Cardiac septum (tissue), 1 donor: ENCODE measurements at places on chromosomes 1 and 21. TPM values are rescaled to one million over a fixed set of nuclear protein-coding genes. Genes with fewer than 3 reads are reported as not detected.

Gene CXADR
- total RNA-seq: 23.8 TPM

Gene NR5A2
- 0.89 TPM for total RNA-seq

Gene CORT
- not detected for total RNA-seq

Gene DBT
- 29.3 TPM for total RNA-seq

Gene GPATCH3
- total RNA-seq: 6.4 TPM

Gene SASS6
- total RNA-seq: 1.2 TPM

Gene NCAM2
- 2.8 TPM for total RNA-seq

DNA sequence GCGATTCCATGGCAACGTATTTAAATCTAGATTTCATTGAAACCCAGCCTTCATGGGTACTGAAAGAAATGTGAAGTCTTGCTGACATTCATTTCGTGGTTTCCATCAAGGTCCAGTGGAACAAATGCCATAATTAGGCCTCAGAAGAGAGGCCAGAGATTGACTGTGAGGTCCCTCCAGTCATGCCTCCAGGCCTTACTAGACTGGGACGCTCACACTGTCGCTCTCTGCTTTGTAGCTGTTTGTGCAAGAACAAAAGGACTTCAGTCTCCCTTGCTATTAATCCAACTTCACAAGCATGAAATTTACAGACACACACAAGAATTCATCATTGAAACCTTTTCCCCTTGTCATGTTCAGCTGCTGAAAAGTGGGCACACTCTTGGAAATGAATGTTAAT is 180.4 kb upstream of the FOXD3 start:
- DNase-seq: no peak

DNA sequence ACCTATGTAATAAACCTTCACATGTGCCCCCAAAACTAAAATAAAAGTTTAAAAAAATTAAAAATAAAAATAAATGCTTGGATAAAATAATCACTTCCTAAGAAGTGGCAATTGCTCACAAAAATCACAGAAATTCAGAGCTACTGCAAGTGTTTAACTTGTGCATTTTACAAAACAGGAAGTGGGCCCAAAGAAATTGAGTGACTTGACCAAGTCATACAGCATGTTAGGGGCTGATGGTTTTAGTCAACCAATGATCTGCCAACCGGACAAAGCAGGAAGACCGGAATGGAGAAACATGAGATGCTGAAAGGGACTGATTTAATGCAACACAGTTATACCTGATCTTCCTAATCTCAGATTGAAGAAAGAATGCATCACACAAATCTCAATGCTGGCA is 96.5 kb downstream of the SMYD2 start:
- no peak for DNase-seq

- DNase-seq: no peak
Observed at GRCh38 chr1:244953901-244954300, 89.6 kb upstream of the HNRNPU start.

- DNase-seq: peak; percentile 81
Observed at GRCh38 chr1:181424786-181425403, 58.4 kb upstream of the CACNA1E start.

GRCh38 chr1:178341261-178341956 is 155.4 kb downstream of the CLEC20A start:
- peak; percentile 80 for DNase-seq

- DNase-seq: no peak
Observed at GRCh38 chr1:77673716-77674355, 8.6 kb downstream of the ZZZ3 start.

DNA sequence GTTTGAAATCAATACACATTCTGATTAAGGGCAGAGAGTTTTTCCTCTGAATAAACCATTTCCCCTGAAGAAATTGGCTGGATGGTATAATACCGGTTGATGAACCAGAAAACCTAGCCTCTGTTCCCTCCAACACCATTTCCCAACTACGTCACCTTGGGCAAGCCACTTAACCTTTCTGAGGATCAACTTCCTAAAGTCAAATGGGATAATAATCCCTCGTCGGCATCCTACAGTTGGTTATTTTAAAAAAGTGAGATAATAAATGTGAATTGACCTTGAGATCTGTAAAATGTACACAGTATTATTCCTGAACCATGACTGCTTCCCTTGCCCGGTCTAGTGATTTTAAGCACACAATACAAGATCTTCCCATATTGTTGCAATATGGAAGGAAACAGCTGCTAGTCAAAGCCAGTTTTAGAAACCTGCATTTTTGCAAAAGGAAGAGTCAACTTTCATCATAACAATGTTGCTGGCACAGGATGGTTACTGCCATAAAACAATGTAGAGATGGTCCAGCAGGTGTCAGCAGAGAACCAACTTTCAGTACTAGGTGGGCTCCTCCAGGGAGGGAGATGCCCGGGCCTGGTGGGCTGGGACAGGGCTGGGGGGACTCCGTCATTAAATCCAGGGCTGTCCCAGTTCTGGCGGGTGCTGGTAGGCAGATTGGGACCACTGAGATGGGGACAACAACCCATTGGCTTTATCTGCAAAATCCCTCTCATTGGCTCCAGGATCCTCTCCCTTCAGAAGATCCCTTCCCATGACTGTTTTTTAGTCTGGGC is 5.2 kb upstream of the HLX start:
- DNase-seq: peak; percentile 72

DNA sequence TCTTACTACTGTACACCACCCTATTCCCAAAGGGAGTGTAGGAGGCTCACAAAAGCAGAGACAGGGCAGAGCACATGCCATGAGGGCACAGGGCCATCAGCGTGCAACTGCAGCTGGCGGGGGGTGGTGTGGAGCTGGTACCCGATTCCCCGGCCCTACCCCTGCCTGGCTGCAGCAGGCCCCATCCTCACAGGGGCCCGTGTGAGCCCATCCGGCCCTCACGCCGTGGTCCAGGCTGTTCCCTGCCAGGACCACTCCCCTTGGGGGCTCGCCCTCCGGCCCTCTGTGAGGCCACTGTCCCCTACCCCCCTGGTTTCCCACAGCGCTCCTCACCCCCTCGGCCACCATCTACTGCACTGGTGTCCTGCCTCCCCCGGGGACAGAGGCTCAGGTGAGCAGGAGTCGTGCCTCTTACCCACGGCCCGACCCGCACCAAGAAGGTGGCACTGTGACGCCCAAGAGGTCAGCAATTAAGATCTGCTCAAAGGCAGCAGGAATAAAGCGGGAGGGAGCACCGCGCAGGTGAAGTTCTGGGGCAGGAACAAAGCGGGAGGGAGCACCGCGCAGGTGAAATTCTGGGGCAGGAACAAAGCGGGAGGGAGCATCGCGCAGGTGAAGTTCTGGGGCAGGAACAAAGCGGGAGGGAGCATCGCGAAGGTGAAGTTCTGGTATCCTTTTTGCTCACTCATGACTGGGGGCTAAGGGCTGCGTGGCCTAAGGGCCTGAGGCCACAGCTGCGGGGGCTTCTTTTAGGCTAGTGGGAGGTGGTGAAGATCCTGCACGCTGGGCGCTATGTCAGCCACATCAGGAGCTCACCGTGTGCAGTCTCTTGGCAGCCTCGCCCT is 3.9 kb downstream of the POFUT2 start:
- peak; percentile 61 for DNase-seq

- DNase-seq: no peak
Observed at GRCh38 chr21:33202464-33203363, 27.0 kb upstream of the IFNAR2 start.

DNA sequence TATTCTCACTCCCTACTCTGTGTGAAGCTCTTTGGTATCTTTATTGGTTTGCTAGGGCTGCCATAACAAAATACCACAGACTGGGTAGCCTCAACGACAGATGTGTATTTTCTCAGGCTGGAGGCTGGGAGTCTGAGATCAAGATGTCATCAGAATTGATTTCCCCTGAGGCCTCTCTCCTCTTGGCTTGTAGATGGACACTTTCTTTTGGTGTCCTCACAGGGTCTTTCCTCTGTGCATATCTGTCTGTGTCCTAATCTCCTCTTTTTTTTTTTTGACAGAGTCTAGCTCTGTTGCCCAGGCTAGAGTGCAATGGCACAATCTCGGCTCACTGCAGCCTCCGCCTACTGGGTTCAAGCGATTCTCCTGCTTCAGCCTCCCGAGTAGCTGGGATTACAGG is 71.4 kb upstream of the KCNJ6 start:
- no peak for DNase-seq

DNA sequence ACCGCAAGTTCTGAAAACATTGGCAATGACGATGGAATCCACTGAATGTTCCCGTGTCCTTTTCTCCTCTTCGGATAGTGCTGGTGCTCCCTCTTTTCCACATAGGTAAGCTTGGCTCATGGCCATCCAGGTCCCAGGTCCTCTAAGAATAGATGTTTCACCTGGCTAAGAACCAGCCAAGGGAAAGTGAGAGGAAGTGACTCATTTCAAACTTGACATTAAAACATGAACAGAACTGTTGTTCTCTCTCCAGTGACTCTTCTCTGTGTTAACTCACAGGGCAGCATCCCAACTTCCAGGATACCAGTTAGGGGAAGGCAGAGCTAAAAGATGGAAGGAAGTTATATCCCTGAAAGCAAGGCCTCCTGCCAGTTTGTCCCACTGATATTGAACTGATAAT is 493.8 kb upstream of the CHRM3 start:
- DNase-seq: no peak

DNA sequence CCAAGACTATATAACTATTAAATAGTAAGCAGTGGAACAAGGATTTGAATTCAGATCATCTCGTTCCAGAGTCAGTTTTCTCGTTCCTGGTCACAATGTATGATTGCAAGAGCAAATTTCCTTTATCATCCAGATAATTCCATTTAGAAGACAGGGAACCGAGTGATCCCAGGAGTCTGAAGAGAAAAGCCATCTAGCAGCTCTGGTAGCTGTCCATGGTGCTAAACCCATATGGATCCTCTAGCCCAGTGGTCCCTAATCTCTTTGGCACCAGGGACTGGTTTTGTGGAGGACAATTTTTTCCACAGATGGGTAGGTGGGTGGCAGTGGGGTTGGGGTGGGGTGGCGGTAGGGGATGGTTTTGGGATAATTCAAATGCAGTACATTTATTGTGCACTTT is 229.4 kb downstream of the PTPRU start:
- no peak for DNase-seq

- no peak for DNase-seq
Observed at GRCh38 chr1:212680680-212681389, 18.8 kb downstream of the BATF3 start.
